ENCODE measurements at places on chromosomes 12 and 14.

- no peak for DNase-seq
Measured at GRCh38 chr12:117514016-117514415, 152.6 kb upstream of the NOS1 start.

GRCh38 chr14:55697414-55697861, 117.4 kb downstream of the KTN1 start:
- no peak for DNase-seq

- no peak for DNase-seq
Measured at GRCh38 chr14:105841022-105842009, 314.9 kb downstream of the TMEM121 start.

DNA sequence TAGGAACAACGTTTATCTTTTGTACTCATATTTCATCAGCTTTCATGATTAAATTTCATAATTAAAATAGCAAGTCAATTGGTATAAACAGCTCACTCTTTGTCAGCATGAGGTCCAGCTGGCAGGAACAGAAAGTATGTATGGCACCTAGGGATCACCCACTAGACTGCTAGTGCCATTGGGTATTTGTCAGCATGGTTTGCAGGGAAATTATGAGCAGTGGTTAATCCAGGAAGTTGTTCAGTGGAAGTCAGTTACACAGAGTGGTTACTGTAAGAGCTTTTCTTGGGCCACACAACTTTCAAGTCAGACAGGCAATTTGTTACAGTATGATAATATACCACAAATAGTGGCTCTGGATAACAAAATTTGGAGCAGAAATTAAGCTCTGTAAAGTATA, 340.3 kb upstream of the RGS6 start:
- DNase-seq, result no peak

GRCh38 chr12:2161473-2161872, 108.7 kb downstream of the CACNA1C start:
- no peak for DNase-seq

GRCh38 chr14:82060219-82060618, 526.6 kb upstream of the SEL1L start:
- DNase-seq, result no peak

GRCh38 chr14:54562334-54562733, 4.6 kb upstream of the SAMD4A start:
- DNase-seq, result no peak

GRCh38 chr12:125189502-125189901, 124.3 kb downstream of the AACS start:
- DNase-seq, result no peak

DNA sequence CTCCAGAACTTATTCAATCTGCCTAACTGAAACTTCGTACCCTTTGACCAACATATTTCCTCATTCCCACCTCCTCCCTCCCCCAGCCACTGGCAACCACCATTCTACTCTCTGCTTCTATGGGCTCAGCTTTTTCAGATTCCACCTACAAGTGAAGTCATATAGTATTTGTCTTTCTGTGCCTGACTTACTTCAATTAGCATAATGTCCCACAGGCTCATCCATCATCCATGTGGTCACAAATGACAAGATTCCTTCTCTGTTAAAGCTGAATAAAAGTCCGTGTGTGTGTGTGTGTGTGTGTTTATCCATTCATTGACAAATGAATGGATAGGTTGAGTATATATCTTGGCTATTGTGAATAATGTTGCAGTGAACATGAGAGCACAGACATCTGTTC, 1.3 kb upstream of the C14orf39 start:
- no peak for DNase-seq

Data from activated CD8-positive, alpha-beta memory T cell treated with anti-CD3 and anti-CD28 coated beads for 1 hour (primary cell).